ENCODE measurements at places on chromosomes 2 and 18.
A peak's percentile ranks its signal among the peaks of the same experiment; 100 is the strongest.

DNA sequence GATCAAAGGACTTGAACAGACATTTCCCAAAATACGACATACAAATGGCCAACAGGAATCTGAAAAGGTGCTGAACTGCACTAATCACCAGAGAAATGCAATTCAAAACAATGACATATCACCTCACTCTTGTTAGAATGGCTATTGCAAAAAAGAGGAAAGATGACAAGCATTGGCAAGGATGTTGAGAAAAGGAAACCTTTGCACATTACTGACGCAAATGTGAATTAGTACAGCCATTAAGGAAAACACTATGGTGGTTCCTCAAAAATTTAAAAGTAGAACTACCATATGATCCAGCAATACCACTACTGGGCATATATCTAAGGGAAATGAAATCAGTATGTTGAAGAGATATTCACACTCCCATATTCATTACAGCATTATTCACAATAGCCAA is 57.7 kb upstream of the ASPRV1 start:
- DNase-seq: no peak

GRCh38 chr2:157087373-157088002 is 170.0 kb upstream of the GALNT5 start:
- DNase-seq: no peak

DNA sequence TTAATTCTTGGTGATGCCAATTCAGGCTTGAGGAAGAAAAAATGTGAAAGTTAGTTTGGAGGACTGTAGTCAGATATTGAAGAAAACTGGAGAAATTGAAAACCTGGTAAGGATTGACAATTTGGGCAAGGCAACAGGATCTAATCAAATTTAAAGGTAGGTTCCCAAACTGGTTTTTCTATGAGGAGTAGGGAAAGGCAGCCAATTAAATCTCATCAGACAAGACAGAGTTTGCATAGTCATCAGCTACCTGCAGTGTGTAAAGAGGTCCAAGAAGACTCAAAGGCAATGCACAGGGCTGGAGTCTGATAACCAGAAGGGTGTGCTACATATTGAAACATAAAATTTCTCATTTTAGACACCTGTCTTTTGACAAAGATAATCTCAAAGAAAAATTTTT is 16.0 kb upstream of the CAB39 start:
- no peak for DNase-seq

- no peak for DNase-seq
Measured at GRCh38 chr2:127102521-127103242, 4.3 kb downstream of the BIN1 start.

- DNase-seq: no peak
Measured at GRCh38 chr2:223203971-223204929, 152.3 kb downstream of the KCNE4 start.

- DNase-seq: peak; percentile 27
Measured at GRCh38 chr2:157413326-157414035, 30.4 kb downstream of the CYTIP start.

DNA sequence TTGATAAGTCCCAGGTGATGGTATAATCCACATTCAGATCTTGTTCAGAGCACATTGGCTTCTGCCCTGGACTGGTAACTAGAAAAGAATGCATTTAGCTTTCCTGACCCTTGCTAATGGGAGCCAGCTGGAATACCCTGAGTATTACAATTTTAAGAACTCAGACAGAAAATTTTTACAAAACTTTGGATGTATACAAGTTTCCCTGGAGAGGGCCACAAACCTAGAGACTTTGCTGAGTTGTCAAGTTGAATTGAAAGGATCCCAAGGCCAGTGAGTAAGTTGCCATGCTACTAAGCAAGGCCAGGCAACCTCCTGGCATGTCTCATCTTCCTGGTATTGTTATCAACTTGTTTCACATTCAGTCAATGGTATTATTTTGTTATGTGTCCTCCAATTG is 20.0 kb upstream of the NABP1 start:
- DNase-seq: no peak

Data from stimulated activated CD8-positive, alpha-beta memory T cell treated with anti-CD3 and anti-CD28 coated beads, Interleukin-7, amount 100 ng/mL, for 1 hour (primary cell).